AG09319 (cell line): ENCODE measurements at places on chromosomes 6 and 20.

GRCh38 chr6:5677219-5678000 is 329.3 kb downstream of the NRN1 start:
- DNase-seq: no peak

- DNase-seq: peak; percentile 85
These were observed 22.2 kb upstream of the CCN5 start for GRCh38 chr20:44692932-44693480.

- no peak for DNase-seq
These were observed 247.1 kb upstream of the GRIK2 start for GRCh38 chr6:101146389-101146788.

DNA sequence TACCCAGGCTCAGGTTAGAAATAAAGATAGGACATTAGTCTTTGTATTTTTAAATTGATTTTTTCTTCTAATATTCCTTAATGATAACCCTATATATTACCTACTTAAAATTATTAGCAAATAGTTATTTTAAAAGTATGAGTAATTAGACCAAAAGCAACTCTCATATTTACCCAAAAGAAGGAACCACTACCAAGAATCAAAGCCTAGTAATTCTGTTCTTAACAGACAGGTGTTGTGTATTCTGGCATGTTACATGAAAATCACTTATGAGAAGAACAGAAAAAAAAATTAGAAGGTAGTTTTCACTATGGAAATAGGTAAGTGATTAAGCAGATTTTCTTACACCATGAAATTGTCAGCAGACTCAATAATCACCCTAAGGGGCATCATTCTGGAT is 105.1 kb downstream of the ATG5 start:
- DNase-seq: no peak

GRCh38 chr6:169081248-169081647 is 172.4 kb downstream of the THBS2 start:
- no peak for DNase-seq

GRCh38 chr6:18681832-18682503 is 294.8 kb downstream of the RNF144B start:
- no peak for DNase-seq

- DNase-seq: no peak
These were observed 662 bp downstream of the ENTPD6 start for GRCh38 chr20:25195962-25196785.
